ENCODE measurements at places on chromosomes 13 and 19.

DNA sequence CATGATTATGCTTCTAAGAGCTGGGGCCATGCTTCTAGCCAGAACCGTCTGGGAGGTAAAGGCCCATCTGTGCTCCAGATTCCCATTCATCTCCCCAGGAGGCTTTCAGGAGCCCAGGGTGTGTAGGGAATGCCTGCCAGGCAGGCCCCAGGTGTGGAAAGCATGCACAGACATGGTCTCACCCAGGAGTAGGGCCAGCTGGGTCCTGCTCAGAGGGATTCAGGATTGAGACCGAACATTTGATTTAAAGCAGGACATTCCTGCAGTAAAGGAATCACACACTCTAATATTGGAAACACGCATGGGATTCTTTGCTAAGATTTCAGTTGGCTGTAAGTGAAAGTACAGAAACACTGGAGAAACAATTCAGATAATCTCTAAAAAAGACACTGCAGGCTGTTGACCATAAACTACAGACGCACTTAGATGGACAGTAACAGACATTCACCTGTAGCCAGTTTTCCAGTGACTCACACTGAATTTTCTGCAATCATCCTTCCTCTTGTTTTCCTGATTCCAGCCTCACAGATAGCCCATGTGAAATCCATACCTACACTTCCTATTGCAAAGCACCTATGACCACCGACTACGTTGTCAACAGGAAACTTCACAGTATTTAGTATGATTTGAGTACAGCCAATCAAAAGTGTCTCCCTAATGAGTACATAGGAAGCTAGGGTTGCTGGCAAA is 257.8 kb downstream of the TBC1D4 start:
- peak; percentile 39 for DNase-seq

- DNase-seq: no peak
These were observed 961.6 kb upstream of the MIR17HG start for GRCh38 chr13:90385781-90386489.

DNA sequence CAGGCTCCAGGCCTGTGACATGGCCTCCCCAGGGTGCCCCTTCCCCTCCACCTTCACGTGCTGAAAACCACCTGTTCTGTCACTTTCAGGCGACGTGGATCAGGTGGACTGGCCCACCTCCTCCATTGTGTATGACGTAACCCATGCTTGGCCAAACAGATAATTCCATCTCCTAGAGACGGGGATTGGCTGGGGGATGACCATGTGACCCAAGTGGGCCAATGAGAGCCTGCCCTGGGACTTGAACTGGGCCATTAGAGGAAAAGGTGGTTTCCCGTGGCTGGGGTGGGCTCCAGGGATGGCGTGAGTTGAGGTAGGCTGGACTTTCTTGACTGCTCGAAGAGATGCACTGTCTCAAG is 3.6 kb upstream of the ADAMTSL5 start:
- DNase-seq: no peak

GRCh38 chr13:107809125-107809524 is 406.2 kb downstream of the LIG4 start:
- DNase-seq: no peak

GRCh38 chr19:17125062-17125727 is 49.6 kb downstream of the MYO9B start:
- peak; percentile 71 for DNase-seq

DNA sequence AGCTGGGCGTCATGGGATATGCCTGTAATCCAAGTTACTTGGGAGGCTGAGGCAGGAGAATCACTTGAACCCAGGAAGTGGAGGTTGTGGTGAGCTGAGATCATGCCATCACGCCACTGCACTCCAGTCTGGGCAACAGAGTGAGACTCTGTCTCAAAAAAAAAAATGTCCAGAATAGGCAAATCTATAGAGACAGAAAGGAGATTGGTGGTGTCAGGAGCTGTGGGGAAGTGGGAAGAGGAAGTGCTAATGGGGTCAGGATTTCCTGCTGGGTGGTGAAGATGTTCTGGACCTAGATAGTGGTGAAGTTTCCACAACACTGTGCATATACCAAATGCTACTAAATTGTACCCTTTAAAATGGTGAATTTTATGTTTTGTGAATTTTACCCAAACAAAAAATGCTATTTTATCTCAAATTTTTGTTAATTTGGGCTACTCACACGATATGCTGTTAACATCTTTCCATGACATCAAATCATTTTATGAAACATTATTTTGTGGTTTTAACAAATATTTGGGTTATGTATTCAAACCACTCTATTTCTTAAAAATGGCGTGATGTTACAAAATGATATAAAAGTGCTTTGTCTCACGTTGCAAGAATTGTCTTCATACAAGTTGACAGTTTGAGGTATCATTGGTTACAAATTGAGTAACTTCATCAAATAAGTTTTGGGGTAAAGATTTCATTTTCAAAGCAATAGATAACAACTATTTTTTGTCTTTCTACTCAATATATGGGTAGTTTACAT is 7.4 kb upstream of the CYP4F3 start:
- DNase-seq: no peak

- DNase-seq: no peak
These were observed 32.3 kb downstream of the ADPRHL1 start for GRCh38 chr13:113420833-113421600.

- no peak for DNase-seq
These were observed 166.4 kb downstream of the TEX29 start for GRCh38 chr13:111486801-111487200.

DNA sequence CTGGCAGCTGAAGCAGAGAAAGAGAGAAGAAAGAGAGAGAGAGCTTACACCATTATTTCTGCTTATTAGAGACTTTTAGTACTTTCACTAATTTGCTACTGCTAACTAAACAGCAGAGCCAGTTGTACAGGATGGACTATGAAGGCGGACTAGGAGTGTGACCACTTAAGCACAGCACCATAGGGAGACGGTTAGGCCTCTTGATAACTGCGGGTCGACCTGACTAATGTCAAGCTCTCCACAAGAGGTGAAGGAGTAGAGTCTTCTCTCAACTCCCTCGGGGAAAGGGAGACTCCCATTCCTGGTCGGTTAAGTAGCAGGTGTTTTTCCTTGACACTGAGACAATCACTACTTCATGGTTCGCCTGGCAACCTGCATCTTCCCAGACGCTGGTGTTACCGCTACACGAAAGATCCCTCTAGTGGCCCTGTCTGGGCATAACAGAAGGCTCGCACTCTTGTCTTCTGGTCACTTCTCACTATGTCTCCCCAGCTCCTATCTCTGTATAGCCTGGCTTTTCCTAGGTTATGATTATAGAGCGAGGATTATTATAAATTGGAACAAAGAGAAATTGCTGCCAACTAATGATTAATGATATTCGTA is 5.3 kb upstream of the PSG7 start:
- DNase-seq: peak; percentile 63

- DNase-seq: peak; percentile 28
These were observed 772.0 kb downstream of the DIAPH3 start for GRCh38 chr13:59391696-59392095.

GRCh38 chr19:51136851-51137551 is 5.1 kb upstream of the SIGLEC7 start:
- DNase-seq: no peak

- no peak for DNase-seq
These were observed 1.5 kb downstream of the CD22 start for GRCh38 chr19:35330475-35330874.

DNA sequence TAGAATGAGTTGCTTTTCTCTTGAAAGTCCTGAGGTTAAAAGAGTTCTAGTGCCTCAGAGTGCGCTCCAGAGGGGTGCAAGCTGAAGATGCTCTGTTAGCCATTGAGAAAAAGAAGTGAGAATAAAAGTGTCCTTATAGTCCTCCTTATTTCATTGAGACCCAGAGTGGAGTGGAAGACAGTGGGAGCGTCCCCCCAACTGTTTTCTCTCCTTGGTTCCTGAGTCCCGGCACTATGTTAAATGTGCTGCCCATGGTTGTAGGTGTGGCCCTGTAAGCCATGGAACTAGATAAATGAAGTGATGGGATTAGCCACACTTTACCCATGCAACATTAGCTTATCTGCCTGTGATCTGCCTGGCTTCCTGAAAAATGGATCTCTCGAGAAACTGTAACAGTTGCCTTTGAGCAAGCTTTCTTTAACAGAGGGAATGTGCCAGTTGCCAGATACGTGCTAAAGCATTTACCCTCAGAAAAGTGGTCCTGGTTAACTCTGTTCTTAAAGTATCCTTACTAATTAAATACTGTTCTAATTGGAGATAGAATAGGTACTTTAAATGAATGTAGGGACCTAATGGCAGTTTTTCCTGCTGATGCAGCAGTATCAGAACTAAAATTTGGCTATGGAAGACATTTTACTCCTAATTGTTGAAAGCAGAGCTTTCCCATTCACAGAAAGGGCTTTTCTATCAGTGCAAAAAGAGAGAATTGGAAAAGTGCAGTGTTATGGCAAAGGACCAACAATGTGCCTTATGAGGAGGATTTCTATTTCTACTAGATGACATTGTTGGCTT is 21.4 kb upstream of the PSG9 start:
- DNase-seq: peak; percentile 45

GRCh38 chr13:74891610-74892009 is 590.4 kb downstream of the TBC1D4 start:
- no peak for DNase-seq

- DNase-seq: no peak
These were observed 726.2 kb downstream of the PCDH9 start for GRCh38 chr13:66503890-66504289.

DNA sequence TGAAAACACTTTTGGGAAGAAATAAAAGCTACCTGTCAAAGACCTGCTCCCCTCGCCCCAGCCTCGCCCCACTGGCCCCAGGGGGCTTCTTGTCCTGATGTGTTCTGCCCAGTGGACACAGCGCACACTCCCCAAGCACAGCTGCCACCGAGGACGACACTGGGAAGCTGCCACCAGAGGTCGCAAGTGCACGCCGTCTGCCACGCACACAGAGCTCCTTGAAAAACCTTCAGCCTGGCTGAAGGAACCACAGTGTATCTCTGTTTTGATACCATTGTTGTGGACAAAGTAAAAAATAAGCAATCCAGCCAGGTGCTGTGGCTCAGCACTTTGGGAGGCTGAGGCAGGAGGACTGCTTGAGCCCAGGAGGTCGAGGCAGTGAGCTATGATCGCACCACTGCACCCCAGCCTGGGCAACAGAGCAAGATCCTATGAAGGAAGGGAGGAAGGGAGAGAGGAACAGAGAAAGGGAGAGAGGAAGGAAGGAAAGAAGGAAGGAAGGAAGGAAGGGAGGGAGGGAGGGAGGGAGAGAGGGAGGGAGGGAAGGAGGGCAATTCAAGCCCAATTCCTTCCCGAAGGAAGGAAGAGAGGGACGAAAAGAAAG is 57.3 kb downstream of the CEBPG start:
- peak; percentile 92 for DNase-seq

DNA sequence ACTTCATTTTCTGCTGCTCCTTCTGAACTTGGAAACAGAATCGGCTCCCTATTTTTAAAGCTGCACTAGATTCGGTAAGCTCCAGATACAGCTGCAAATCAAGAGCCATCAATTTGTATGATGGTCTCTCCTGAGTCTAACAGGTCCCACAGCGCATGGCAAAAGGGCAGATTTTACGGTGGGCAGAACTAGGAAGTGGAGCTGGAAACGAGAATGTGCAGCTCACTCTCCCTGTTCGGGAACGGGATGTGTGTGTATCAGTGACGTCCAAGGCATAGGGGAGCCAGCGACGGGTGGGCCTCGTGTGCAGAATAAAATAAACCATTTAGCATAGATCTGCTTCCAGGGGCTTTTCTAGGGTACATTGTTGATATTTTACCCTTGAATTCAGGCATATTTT is 74.2 kb downstream of the COL4A1 start:
- no peak for DNase-seq

Data from glutamatergic neuron (in vitro differentiated cells).